ENCODE measurements at places on chromosomes 4 and X.

- no peak overlapping the region for H3K27ac ChIP-seq
- H3K4me1 ChIP-seq = no peaks in the 10 kb centered on the region
- no peak overlapping the region for H3K4me3 ChIP-seq
- no peaks in the 10 kb centered on the region for H3K27me3 ChIP-seq
- no peak for DNase-seq
These were observed 76.7 kb upstream of the IGSF1 start for GRCh38 chrX:131365766-131366165.

- peaks cover 30% of the 10 kb centered on the region for H3K4me1 ChIP-seq
- peak; percentile 85 for DNase-seq
- peaks cover 17% of the 10 kb centered on the region for H3K36me3 ChIP-seq
- H3K27ac ChIP-seq = peak within 1 kb of the TSS; percentile 90
These were observed at the start of gene HSD17B10 for GRCh38 chrX:53433651-53434639. TSS of gene HSD17B10 (minus strand) at chrX:53434370. CDS start at chrX:53434345, 25 bp downstream.

DNA sequence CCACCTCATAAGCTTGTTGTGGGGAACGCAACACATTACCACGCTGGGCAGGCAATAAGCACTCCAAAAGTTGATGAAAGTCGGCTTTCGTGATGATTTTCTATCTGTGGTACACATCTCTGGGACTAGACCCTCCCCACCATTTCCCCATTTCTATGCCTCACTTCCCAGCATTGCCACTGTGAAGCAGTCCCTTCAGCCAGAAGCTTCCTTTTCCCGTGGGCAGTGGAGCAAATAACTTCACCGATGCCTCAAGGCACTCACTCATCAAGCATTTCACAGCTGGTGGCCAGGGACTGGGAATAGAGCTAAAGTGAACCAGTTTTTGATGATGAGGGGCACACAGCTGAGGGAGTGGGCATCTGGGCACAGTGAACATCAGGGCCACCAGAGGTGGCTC is 18.9 kb downstream of the C4orf50 start:
- no peaks in the 10 kb centered on the region for H3K36me3 ChIP-seq
- H3K4me3 ChIP-seq = no peak overlapping the region
- no peak for DNase-seq
- H3K27me3 ChIP-seq = no peaks in the 10 kb centered on the region

DNA sequence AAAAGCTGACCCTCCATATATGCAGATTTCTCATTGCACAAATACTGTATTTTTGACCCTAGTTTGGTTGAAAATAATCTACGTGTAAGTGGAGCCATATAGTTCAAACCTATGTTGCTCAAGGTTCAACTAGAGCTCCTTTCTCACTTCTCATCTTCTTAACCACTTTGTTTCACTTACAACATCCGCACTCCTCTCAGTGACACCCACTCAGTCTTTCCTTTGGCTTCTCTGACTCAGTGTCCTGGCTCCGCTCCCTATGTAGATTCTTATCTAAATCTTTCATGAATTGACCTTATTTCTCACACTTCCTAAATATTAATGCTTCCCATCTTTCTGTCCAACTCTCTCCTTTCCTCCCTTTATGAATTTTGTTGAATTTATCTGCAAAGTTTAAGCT is 32.9 kb upstream of the DKK2 start:
- H3K4me3 ChIP-seq = no peak overlapping the region
- no peaks in the 10 kb centered on the region for H3K4me1 ChIP-seq
- no peaks in the 10 kb centered on the region for H3K27me3 ChIP-seq
- no peak for DNase-seq
- H3K27ac ChIP-seq = no peak overlapping the region
- H3K36me3 ChIP-seq = no peaks in the 10 kb centered on the region

- no peaks in the 10 kb centered on the region for H3K27me3 ChIP-seq
- H3K4me1 ChIP-seq = no peaks in the 10 kb centered on the region
- H3K36me3 ChIP-seq = no peaks in the 10 kb centered on the region
- DNase-seq = no peak
- H3K4me3 ChIP-seq = no peak overlapping the region
- no peak overlapping the region for H3K27ac ChIP-seq
These were observed 210.8 kb upstream of the IRS4 start for GRCh38 chrX:108947205-108947604.

DNA sequence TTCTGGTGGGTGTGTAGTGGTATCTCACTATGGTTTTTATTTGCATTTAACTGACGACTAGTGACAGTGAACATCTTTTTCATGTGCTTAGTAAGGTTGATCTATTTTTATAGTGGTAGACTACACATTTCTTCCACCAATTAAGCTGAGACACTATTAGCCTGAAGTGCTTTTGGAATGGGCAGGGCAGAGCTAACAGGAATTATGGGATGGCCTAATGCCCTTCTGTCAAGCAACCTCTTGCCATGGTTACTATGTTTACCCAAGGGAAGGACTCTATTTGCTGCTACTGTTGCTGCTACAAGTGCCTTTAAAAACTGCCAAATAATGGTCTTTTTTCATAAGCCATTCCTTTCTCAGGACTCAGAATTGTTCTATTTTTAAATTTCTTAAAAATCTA is 676.7 kb upstream of the ACTRT1 start:
- no peak overlapping the region for H3K27ac ChIP-seq
- DNase-seq = no peak
- no peaks in the 10 kb centered on the region for H3K4me1 ChIP-seq
- H3K36me3 ChIP-seq = no peaks in the 10 kb centered on the region
- no peak overlapping the region for H3K4me3 ChIP-seq

DNA sequence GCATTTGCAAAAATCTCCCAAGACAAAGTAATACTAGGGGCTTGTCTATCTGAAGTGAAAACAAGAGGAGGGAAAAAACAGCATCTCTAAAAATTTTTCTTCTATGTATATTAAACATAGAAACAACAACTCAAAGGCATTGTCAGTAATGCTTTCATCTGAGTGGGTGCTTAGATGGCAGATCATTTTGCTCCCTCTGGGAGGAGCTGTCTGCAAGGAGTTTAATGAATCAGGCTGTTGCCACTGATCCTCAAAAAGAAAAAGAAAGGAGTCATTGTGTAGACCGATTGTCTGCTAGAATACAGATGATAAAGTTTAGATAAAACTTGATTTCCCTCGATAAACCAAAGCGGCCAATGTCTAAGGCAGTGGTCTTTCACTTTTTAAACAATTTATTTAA is 49.7 kb upstream of the KLHL8 start:
- no peak overlapping the region for H3K4me3 ChIP-seq
- no peaks in the 10 kb centered on the region for H3K4me1 ChIP-seq
- DNase-seq = no peak
- peaks cover 20% of the 10 kb centered on the region for H3K27me3 ChIP-seq

GRCh38 chrX:124238268-124238667 is 94.2 kb upstream of the TEX13D start:
- H3K27ac ChIP-seq = no peak overlapping the region
- no peaks in the 10 kb centered on the region for H3K27me3 ChIP-seq
- no peak for DNase-seq
- peak overlapping the region; percentile 45 for H3K4me3 ChIP-seq
- H3K4me1 ChIP-seq = peaks cover 29% of the 10 kb centered on the region

DNA sequence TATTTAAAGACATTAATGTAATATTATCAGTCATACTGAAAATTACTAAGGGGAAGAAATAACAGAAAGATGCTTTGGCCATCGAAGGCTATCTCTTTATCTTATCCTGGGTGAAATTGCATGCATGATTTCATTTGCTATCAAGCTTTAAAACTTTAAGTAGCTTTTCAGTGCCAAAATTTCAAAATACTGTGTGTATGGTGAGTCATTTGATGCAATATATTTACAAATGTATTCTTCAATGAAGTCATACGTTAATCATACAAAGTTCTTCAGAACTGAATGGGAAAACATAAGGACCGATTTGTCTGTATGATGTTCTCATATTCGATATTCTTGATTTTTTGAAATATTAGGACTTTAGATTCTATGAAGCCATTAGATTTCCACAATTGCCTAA is 1295.8 kb upstream of the AGA start:
- no peak overlapping the region for H3K27ac ChIP-seq
- DNase-seq = no peak
- H3K4me1 ChIP-seq = no peaks in the 10 kb centered on the region
- no peaks in the 10 kb centered on the region for H3K36me3 ChIP-seq
- H3K4me3 ChIP-seq = no peak overlapping the region

GRCh38 chr4:128863312-128864075 is 54.0 kb downstream of the JADE1 start:
- peaks cover 38% of the 10 kb centered on the region for H3K4me1 ChIP-seq
- no peak overlapping the region for H3K4me3 ChIP-seq
- H3K27ac ChIP-seq = peak overlapping the region; percentile 4

DNA sequence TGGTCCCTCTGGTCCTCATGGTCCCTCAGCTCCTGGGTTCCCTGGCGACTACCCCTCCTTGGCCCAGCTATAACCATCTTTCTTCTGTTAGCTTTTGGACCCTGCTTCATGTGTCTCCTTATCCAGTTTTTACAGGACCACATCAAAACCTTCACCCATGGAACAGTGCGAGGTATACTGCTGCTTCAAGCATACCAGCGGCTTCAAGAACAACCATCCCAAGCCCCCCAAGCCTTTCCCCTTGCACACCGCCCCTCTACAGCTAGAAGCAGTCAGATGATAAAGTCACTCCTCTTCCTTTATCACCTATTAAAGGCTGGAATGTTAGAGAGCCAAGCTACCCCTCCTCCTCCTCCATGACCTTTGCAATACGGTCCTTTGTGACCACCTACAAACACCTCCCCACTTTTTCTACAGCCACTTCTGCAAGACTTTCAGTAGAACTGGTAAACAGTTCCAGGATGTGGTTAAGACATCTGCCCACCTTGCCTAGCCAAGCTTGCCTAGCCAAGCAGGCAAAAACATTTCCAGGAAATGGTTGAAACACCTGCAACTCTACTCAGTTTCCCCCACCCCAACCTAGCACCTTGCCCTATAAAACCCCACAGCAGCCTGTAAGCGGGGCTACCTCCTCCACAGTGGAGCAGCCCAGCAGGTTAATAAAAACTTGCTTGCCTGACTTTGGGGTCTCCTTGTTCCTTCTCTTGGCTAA is 125.7 kb downstream of the ZC4H2 start:
- H3K27me3 ChIP-seq = no peaks in the 10 kb centered on the region
- H3K4me1 ChIP-seq = peaks cover 18% of the 10 kb centered on the region
- no peak for DNase-seq

DNA sequence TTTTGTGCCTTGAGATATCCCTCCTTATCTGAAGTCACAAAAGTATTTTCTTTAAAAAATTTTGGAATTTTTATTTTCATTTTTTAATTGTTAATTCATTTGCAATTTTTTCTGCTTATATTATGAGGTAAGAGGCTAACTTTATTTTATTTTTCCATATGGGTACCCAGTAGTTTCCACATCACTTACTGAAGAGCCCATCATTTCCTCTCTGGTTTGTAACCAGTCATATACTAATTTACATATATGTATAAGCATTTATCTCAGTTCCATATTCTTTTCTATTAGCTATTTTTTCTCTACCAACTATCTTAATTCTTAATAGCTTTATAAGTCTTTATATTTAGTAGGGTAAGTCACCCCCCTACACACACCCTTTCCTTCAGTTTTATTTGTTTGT is 27.0 kb downstream of the MGARP start:
- H3K36me3 ChIP-seq = no peaks in the 10 kb centered on the region
- H3K27ac ChIP-seq = no peak overlapping the region
- H3K4me1 ChIP-seq = no peaks in the 10 kb centered on the region
- H3K4me3 ChIP-seq = no peak overlapping the region

DNA sequence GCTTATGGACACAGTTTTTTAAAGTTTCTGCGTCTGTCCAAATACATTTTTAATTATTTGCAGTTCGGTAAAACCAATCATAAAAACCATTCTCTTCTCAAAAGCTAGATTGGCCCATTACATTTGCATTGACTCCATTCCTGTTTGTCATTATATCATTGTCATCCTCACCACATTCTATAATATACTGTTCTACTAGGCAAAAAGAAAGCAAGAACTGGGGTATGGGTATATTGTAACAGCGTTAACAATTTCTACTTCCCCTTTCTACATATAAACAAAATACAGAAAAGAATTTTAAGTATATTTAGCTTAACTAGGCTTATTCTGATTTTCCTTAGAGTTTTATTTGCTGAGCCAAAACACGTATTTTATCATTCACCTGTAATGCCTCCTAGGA is 91.8 kb downstream of the RAP1GDS1 start:
- H3K36me3 ChIP-seq = peaks cover 44% of the 10 kb centered on the region
- no peak for DNase-seq
- no peaks in the 10 kb centered on the region for H3K27me3 ChIP-seq
- no peak overlapping the region for H3K27ac ChIP-seq
- no peak overlapping the region for H3K4me3 ChIP-seq

- no peaks in the 10 kb centered on the region for H3K36me3 ChIP-seq
- DNase-seq = no peak
- no peaks in the 10 kb centered on the region for H3K4me1 ChIP-seq
- H3K27ac ChIP-seq = no peak overlapping the region
- no peak overlapping the region for H3K4me3 ChIP-seq
These were observed 175.2 kb upstream of the CPEB2 start for GRCh38 chr4:14827111-14827510.

GRCh38 chr4:126427853-126428252 is 1113.1 kb downstream of the FAT4 start:
- no peak for DNase-seq
- H3K27ac ChIP-seq = no peak overlapping the region
- H3K27me3 ChIP-seq = no peaks in the 10 kb centered on the region
- no peaks in the 10 kb centered on the region for H3K36me3 ChIP-seq
- H3K4me3 ChIP-seq = no peak overlapping the region

DNA sequence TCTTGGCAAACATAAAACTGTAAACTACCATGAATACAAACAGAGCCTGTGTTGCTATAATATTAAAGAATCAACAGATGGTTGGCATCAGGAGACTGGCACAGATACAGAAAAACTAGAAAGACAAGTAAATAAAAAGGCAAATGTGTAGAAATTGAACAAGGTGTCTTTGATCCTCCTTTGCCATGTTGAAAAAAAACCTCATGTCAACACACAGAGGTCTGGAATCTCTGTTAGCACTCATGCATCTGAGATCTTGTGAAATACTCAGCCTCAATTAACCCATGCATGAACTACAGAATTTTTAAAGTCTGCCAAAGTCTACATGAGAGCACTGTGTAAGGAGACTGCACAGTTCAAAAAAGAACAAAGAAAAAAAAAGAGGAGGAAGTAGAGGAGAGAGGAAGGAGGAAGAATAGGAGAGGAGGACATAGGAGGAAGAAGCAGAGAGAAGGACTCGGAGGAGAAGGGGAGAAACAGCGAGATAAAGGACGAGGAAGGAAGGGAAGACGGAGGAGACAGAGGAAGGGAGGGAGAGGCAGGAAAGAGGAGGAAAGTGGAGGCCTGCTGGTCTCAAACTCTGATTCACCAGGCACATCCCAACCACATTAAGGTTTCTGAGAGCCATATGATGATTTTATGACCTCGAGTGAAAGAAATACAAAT is 52.8 kb downstream of the PRDM5 start:
- H3K4me1 ChIP-seq = no peaks in the 10 kb centered on the region
- DNase-seq = no peak
- H3K27ac ChIP-seq = no peak overlapping the region
- peaks cover 7% of the 10 kb centered on the region for H3K27me3 ChIP-seq
- no peaks in the 10 kb centered on the region for H3K36me3 ChIP-seq

DNA sequence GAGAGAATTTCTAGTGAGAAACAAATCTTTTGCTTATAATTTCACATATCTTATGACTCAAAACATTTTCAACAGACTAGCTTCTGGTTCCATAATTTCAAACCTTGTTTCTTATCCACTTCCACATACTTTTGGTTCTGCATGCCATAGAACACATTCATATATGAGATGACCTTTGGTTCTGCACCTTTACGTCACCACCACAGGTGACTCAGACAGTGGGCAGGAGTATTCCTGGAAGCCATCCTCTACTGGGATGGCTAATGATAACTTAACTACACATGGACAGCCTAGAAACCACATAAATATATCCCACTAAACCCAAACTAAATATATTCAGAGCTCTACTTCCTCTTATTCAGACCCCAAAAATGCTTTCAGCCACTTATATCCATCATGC is 133.3 kb downstream of the DCK start:
- H3K4me1 ChIP-seq = no peaks in the 10 kb centered on the region
- DNase-seq = no peak
- no peaks in the 10 kb centered on the region for H3K36me3 ChIP-seq
- no peak overlapping the region for H3K27ac ChIP-seq

All from T-helper 2 cell treated with Interferon-gamma antibody and Interleukin-4, amounts not matched to agents 5 μg/mL and 100 μg/mL, for 36 hours (primary cell).